ENCODE measurements at places on chromosomes 16 and 17.

GRCh38 chr17:61647047-61647446, 56.0 kb upstream of the NACA2 start:
- no peak for DNase-seq

- no peak for DNase-seq
Observed at GRCh38 chr17:43134774-43135453, 9.8 kb upstream of the BRCA1 start.

DNA sequence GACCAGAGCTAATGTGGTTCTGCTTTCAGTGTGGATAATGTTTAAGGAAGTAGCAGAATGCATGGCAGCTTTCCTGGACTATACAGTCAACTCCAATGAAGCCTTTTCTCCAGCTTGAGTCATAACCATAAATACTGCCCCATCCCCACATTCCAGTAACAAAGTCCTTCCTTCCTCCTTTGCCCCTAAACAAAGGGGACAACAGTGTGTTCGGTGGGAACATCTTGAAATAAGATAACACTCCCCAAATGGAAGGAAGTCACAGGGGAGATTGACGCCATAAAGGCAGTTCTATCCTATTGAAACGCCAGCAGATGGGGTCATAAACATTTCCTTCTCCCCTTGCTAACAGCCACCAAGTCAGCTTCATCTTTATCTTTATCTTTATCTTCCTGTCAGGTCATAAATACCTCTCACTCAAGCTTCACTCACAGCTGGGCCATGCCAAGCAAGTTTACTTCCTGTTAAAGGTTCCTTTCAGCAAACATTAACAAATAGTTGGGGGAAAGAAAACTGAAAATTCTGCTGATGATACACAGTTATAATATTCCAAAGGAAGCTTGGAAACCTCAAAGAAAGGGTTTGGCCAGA, 136.7 kb downstream of the SNX11 start:
- no peak for DNase-seq

- DNase-seq = no peak
Observed at GRCh38 chr17:58970609-58971450, 135.8 kb downstream of the TRIM37 start.

DNA sequence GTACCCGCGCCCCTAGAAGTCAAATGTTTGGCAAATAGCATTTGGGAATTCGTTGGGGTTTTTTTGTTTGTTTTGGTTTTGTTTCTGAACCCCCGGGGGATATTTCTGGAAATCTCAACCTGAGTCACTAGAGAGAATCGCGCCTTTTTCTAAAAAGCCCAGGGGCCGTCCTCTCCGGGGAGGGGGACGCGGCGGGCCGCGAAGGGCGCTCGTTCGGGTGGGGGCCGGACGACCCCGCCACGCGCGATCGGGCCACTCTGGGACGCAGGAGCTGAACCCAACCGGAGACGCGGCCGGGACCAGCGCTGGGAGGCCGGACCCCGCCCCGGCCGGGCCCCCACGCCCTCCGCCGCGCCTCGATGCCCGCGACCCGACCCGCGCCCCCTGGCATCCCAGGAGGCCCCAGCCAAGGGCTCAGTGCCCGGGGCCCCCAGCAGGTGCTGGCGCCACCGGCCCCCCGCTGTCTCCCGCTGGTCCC, 302 bp downstream of the LITAF start:
- DNase-seq = peak; percentile 14

DNA sequence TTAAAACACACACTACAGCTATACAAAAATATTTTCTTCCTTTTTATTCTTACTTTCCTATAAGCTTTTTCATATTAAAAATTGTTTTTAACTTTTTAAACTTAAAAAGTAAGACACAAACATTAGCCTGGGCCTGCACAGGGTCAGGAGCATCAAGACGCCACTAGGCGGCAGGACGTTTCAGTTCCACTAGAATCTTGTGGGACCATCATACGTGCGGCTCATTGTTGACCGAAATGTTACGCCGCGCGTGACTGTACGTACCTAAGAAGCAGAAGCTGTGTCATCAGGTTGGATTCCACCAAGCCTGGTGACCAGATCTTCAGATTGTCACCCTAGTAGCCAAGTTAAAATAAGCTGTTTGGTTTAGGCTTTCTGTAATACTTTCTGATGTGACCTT, 47.1 kb downstream of the USP10 start:
- no peak for DNase-seq

DNA sequence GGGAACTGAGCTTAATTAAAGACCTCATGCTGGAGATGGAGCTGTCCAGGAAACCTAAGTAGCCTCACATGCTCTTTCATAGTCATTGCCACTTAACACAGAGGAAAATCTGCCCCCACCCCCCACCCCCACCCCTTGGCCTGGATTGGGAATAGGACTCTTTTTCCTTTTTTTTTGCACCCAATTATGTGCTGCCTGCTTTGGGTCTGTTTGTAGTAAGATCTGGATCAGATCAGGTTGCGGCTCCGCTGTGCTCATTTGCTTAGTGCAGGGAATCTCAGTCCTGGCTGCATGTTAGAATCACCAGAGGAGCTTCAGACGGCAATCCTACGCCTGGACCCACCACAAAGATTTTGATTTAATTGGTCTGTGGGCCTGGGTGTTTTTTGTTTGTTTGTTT, 219.0 kb downstream of the UTP18 start:
- no peak for DNase-seq

GRCh38 chr16:75476817-75477216, 12.3 kb upstream of the TMEM170A start:
- DNase-seq = no peak

- no peak for DNase-seq
Observed at GRCh38 chr16:6284731-6285130, 1047.9 kb upstream of the RBFOX1 start.

- no peak for DNase-seq
Observed at GRCh38 chr17:73029991-73030390, 62.5 kb downstream of the SLC39A11 start.

- no peak for DNase-seq
Observed at GRCh38 chr16:86883583-86884389, 305.4 kb downstream of the FOXL1 start.

GRCh38 chr17:45784741-45785479, 790 bp downstream of the CRHR1 start:
- peak; percentile 59 for DNase-seq

- DNase-seq = no peak
Observed at GRCh38 chr16:396605-397004, 394 bp upstream of the NME4 start.

DNA sequence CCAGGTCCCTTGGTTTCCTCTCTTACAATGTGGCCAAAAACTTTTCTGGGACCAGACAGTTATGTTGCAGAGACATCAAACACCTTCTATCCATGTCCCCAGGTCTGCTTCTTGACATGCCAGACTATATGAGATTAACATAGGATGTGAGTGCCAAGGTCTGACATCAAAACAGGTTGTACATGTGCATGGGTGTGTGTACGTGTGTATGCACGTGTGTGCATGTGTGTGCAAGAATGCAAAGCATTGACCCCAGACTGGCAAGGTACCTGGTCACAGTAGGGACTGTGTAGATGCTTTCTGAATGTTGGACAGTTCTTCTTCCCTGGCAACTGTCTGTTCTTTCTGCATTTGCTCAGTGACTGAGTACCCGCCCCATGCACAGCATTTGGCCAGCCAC, 85.6 kb downstream of the NDE1 start:
- DNase-seq = no peak

DNA sequence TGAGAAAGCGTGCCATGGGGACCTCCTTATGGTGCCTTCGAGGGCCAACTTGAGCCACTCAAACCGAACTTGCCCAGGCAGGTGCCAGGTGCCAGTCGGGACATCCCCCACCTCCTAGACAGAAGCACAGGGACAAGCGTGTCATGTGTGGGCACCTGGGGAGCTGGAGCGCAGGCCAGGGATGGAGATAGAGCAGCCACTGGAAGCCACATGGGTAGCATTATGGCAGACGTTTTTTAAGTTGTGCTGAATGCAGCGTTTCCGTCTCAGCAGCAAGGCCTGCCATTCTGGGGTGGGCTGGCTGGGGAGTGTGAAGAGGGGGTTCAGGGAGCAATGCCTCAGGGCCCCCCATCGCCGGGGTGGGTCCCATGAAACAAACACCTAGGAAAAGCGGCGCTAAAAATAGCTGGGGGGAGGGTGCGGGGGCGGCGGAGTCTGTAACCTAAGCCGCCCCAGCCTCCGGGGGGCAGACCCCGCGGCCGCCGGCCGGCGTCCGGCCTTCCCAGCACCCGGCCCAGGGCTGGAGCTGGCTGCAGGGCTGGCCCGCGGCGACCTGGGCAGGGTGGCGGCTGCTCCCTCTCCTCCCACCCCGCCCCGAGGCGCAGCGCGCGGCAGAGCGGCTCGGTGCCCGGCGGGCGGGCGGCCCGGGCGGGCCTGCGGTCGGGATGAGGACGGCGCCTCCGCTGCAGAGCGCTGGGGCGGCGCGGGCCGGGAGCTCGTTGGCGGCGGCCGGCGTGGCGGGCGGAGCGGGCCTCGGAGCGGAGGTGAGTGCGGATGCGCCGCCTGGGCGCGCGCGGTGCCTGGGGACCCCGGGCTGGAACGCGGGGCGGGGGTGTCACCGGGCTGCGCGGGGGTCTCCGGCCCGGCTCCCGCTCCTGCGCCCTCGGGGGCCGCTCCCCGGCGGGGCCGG, at the start of gene ZNF469:
Gene ZNF469 (plus strand): TSS at position 469 of the 910 bp plus-strand sequence. CDS start 44,512 bp downstream, outside the sequence.
- DNase-seq = peak; percentile 3

GRCh38 chr16:28078261-28078660, 14.7 kb upstream of the GSG1L start:
- no peak for DNase-seq

DNA sequence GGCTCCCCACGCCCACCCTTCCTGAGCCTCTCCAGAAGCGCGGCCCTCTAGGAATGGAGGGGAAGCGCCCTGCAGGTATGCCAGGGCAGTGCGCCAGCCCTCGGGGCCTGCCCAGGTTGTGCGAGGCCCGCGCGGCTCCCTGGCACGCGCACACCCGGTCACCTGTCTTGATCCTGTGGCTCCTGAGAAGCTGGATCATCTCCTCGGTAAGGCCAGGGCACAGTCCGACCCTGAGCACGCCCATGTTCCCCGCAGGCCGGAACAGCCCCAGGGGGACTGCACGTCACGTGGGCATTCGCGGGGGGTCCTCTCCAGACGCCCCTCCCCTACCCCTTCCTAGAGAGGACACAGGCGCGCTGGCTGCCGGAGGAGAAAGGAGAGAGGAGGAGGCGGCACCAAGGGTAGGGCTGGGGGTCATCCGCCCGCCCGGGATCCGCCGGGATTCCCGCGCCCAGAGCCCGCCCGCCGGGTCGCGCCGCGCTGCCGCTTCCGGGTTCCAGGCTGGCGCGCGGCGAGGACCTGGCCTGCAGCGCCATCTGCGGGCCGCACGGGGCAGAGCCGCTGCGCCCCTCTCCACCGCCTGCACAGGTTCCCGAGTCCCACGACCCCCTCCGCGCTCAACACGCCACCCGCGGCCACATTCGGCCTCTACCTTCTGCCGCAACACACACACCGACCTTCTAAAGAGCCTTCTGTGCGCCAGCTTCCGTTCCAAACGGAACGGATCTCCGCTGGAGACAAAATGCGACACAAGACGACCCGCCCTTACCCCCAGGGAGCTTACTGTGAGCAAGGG, at the start of gene RAD51D:
Gene RAD51D (minus strand): TSS at position 491 of the 796 bp plus-strand sequence. CDS start 247 bp downstream, at position 244.
- peak; percentile 82 for DNase-seq

- DNase-seq = no peak
Observed at GRCh38 chr17:4520894-4521600, 22.4 kb downstream of the SPNS2 start.

- no peak for DNase-seq
Observed at GRCh38 chr16:73233846-73234424, 186.0 kb upstream of the ZFHX3 start.

- no peak for DNase-seq
Observed at GRCh38 chr17:81143200-81143527, 22.1 kb upstream of the PVALEF start.

All from activated T-cell treated with anti-CD3 and anti-CD28 coated beads, Interleukin-2, amount 50 U/mL, for 72 hours (primary cell).